ENCODE measurements at places on chromosomes 3 and 15.

- DNase-seq = no peak
These were observed 928.7 kb downstream of the DIPK2A start for GRCh38 chr3:144900366-144900765.

DNA sequence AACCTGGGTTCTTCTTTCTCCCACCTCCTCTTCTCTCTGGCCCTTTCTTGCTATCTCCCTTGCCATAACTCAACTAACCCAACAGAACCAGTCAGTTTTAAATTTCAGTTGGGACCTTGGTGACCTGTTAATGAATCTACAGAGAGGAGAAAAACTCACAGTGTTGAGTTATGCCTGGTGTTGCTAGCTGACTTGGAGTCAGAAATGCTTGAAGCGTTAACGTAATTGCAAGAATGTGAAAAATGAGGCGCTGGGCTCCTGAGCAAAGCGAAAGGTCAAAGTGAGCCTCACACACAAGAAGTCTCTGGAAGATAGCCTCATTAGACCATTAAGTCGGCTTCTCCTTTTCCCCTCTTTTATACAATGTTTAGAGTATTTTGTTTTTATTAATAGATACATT lies 18.4 kb downstream of the MEIS2 start:
- DNase-seq = no peak

GRCh38 chr3:132055872-132056271 lies 21.1 kb upstream of the CPNE4 start:
- DNase-seq = no peak

GRCh38 chr15:100461049-100461448 lies 67.7 kb downstream of the CERS3 start:
- no peak for DNase-seq

DNA sequence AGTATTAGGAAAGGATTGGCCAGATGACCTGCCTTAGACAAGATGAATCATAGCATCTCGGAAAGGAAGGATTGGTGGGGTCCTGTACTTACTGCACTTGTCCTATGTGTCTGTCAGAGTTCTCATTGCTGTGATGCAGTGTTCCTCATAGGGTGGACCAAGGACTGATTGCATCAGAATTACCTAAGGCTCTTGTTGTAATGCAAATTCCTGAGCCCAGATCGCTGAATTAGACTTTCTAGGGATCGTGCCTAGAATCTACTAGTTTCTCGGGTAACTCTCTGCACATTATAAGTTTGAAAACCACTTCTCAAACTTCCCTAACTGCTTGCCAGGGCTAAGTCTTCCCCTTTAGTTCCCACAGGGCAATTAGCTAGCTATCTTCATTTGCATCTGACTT lies 74.9 kb upstream of the SKOR1 start:
- no peak for DNase-seq

DNA sequence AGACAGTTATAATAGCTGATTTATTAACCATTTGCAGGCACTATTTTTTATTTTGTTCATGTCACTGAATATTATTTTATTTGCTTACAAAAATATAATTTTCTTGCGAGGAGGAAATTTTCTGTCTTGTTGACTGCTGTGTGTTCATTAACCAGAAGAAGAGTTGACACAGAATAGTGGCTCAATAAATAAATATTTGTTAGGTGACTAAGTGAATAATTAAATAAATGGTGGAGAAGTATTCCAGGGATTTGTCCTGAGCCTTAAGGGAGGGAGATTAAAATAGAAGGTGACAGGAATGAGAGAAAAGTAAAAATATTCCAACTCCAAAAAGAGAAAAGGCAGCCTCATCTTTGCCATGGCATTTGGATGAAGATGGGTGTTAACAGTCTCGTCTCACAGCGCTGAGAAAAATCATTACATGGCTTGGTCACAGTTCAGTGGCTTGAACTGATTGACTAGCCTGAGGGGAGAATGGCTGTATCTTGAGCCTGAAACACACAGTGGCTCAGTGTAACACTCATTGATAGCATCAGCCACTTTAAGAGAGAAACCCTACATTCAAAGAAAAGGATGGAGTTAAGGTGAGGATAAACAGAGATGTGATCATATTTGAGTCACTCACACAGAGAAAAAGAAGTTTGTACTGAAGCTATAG lies 449.9 kb upstream of the NAALADL2 start:
- DNase-seq = no peak

DNA sequence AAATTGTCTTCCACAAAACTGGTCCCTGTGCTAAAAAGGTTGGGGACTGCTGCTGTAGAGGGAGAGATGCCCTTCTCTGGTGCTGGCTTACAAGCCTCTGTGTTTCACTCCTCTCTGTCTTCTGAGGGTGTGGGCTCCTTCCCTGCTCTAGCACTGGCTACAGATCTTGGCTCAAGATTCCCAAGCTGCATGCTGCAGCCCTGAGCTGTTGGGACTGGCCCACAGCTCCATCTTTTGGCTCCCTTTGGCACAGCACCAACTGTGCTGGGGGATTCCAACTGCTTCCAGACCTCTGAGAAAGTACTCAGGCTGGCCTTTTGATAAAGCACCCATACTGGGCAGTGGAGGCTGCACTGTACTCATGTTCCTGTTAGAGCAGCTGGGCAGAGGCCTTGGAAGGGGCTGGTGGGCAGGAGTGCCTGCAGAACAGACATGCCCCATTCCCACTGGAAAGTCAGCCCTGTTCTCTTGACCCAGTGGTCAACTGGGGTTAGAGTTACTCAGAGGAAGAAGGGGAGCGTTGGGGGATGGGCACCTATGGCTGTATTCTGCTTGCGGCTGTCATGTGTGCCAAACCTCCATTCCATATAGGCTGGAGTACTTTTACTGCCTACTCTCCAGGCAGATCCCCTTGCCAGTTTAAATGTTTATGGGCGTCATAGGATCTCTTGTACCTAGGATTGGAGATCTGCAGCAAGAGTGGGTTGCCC lies 55.7 kb downstream of the GALK2 start:
- DNase-seq = no peak

GRCh38 chr3:173410849-173411248 lies 13.3 kb downstream of the NLGN1 start:
- DNase-seq = no peak

- no peak for DNase-seq
These were observed 27.0 kb upstream of the HHATL start for GRCh38 chr3:42729404-42730145.

GRCh38 chr3:45976191-45977091 lies 19.2 kb downstream of the FYCO1 start:
- DNase-seq = peak; percentile 49

GRCh38 chr3:149542375-149543312 lies 68.1 kb downstream of the TM4SF4 start:
- no peak for DNase-seq

DNA sequence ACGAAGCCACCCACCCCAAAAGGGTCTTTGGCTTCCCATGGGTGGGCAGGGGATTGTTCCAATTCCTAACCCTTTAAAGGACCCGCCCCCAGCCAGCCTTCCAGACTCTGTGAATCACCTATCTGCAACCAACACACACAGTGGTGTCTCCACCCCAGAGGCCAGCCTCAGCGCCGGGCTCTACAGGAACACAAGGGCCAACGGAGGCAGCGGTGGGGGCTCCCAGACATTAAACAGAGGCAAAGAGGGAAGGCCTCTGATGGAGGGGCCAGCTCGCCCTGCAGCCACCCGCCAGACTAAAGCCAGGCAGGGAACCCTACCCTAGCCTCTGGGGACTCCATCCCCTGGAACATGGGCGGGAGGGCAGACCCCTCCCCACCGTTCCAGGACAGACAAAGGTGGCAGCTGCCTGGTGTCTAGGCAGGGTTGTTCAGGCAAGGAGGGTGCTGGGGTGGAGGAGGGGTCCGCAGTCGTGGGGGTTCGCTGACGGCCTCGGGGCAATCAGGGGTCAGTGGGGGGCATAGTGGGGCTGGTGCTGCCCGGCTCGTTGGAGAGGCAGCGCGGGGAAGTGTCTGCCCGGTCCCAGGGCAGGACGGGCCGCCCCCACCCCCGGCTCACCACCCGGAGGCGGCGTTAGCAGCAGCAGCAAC lies 448 bp downstream of the SHISA5 start:
- no peak for DNase-seq

- DNase-seq = no peak
These were observed 49.1 kb downstream of the FBN1 start for GRCh38 chr15:48596415-48596814.

GRCh38 chr3:10108091-10108490 lies at the start of gene FANCD2OS:
Gene FANCD2OS, minus strand, starts transcription at chr3:10108255. Its CDS starts 3,481 bp downstream, at chr3:10104774.
- no peak for DNase-seq

DNA sequence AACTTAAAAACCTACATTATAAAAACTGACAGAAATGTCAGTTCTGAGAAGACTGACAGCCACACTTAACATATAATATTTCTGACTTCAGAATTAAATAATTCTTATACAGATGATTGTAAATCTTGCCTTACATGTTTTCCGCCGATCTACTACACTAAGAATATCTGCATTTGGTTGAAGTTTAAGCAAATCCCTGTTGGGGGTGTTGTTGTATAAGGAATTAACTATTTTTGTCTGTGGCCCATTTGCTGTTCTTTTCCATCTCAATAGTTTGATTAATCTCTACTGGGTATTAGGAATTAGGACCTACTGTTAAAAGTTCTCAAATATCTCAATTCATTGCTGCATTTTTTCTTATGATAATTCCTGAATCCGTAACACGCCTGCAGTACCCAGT lies 838.3 kb upstream of the ROBO1 start:
- no peak for DNase-seq

- no peak for DNase-seq
These were observed 23.6 kb upstream of the LRRC34 start for GRCh38 chr3:169836078-169836941.

GRCh38 chr3:45765266-45765851 lies 31.0 kb downstream of the SLC6A20 start:
- no peak for DNase-seq

- DNase-seq = no peak
These were observed 37.7 kb upstream of the CPB1 start for GRCh38 chr3:148789906-148790305.

- no peak for DNase-seq
These were observed 75.4 kb downstream of the XXYLT1 start for GRCh38 chr3:195195321-195196209.

GRCh38 chr15:95365511-95366107 lies 964.9 kb upstream of the NR2F2 start:
- no peak for DNase-seq

GRCh38 chr15:80343554-80343992 lies 60.6 kb upstream of the ARNT2 start:
- DNase-seq = no peak

DNA sequence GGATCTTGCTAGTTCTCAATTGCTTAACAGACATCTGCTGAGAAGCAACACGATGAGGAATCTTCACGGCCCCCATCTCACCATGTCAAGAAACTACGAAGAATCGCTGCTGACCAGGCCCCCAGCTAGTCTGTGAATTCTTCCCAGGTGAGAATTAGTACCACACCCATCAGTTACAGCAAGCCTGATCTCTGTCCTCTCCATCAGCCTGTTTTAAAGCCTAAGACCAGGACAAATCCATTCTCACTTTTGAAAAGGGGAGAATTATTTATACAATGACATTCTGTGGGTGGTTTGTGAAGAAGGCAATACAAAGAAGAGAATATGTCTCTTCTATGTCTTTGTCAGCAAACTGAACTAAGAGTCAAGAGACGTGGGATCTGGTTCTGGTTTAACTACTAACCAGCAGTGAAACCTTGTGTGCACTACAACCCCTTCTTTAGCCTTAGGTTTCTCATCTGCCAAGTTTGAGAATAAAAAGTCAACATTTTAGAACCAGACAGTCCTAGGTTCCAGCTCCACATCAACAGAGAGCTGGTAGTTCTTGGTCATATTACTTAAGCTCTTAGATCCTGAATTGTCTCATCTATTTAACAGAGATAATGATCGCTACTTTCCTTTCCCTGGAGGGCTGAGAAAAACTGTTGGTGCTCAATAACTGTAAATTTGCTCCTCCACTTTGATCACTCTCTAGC lies 160.4 kb upstream of the RORA start:
- DNase-seq = no peak

GRCh38 chr3:108001457-108001856 lies 89.4 kb downstream of the CD47 start:
- no peak for DNase-seq

DNA sequence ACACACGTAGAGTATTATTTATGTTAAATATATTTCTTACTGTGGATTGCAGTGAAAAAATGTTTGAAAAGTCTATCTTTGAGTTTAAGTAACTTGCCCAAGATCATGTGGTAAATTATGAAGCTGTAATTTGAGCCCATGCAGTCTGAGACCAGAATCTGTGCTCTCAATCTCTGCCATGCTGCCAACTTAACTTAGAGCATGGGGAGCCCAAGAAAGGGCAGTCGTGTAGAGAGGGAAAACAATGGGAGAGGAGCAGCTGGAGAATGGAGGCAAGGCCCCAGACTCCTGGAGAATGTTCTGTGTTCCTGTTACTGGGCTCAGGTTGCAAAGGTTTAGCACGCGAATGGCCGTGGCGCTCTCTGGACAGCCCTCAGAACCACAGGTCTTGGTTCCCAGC lies 311.6 kb upstream of the RASGRP1 start:
- no peak for DNase-seq

DNA sequence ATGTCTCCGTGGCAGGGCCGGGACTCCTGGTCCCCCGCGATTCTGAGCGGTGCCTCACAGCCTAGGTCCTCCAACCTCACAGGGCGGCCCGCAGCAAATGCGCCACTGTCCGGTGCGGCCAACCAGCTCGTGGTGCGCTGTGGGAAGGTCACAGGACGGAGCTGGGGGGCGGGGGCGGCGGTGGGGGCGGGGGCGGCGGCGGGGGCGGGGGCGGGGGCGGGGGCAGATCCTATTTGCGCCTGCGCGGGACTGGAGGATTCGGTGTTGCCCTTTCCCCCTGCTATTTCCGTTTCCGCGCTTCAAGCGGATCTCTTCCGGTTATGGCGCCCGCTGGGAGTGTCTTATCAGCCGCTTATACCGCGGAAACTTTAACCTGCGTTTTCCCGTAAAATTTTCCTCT lies 106.7 kb upstream of the SNRPN start:
- peak; percentile 16 for DNase-seq

GRCh38 chr3:185276415-185276814 lies 22.6 kb upstream of the EHHADH start:
- no peak for DNase-seq
